ENCODE measurements at places on chromosomes 16 and 17.

DNA sequence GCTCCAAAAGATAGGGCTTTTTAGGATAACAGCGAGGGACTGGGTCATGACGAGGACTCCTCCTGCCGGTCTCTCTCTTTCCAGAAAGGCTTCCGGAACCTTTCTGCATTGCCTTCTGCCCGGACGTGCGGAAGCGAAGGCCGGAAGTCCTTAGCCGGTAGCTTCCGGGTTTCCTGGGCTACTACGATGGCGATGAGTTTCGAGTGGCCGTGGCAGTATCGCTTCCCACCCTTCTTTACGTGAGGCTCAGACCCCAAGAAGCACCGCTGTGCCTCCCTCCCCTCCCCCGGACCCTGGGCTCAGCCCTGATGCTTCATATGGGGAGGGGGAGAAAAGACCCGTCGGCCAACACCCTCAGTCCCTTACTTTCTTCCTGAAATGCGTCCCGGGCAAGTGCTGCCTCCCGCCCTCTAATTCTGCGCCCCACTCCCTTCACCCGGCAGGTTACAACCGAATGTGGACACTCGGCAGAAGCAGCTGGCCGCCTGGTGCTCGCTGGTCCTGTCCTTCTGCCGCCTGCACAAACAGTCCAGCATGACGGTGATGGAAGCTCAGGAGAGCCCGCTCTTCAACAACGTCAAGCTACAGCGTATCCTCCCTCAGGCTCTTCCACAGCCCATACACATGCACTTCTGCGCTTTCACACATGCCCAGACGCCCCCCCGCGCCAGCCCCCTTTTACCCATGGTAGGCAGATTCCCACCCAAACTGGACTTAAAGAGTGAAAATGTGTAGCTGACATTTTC, at the start of gene VPS25:
TSS of gene VPS25 (plus strand) at position 160 of the 746 bp plus-strand sequence. CDS start at position 187, 27 bp downstream.
- peak; percentile 88 for DNase-seq

DNA sequence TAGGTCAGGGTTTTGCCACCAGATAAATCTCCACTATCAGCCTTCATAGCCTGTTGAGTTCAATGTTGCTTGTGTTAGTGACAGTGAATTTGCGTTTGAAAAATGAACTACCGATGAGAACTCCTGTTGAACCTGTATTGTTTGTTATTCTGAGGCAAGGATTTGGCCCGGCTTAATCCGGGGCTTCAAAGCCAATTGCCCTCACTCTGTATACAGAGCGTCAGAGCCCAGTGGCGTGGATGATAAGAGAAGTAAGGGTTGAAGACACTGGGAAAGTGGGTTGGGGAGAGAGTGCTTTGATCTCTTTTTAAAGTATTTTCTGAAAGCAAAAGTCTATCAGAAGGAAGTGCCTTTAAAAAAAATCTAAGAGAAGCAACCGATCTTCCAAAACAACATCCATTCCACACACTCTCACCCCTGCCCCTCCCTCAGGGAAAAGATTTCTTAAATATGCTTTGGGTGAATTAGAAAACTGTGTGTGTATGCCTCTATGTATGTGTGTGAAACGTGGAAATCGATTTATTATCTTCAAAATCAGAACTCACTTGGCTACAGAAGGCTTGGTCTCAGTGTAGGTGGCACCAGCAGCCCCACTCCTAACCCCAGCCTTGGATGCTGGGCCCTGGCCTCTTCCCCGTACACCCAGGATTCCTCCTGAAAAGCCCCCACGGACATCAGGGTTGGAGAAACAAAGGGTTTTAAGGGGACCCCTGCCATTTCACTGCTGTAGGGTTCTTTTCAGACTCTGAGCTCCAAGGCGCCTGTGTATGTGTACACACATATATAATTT, 8.8 kb downstream of the TBX4 start:
- DNase-seq = no peak

DNA sequence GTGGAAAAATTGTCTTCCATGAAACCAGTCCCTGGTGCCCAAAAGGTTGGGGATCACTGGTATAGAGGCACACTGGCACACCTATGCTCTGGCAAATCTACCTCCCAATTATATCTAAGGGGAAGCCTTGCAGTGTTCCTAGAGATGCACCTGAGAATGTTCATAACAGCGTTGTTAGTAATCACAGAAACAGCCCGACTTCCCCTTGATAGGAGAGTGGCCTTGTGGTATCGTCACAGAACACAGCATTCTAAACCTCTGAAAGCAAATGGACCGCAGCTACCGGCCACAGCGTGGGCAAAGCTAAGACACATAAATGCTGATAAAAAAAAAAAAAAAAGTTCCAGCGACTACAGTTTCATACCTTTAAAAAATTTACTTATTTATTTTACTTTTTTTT, 39.1 kb upstream of the ADGRG1 start:
- no peak for DNase-seq

DNA sequence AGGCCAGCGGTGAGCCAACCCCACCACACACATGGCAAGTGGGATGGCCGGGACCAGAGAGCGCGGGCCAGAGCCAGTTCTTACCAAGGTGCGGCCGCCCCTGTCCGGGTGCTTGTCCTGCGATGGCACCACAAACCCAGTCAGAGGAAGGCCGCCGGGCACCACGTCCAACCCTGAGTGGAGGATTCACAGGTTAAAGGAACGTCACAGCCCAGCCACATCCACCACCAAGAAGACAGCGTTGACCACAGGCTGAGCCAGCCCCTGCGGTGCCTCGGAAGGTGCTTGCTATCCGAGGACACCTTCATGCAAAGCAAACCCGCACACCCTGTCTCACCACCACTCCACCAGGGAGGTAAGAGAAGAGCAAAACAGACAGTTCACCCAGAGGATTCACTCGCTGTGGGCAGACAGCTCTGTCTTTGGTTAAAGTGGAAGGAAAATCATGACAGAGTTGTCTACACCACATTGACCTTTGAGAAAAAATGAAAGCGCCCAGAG, 15.8 kb downstream of the SLX4 start:
- DNase-seq = no peak

- peak; percentile 77 for DNase-seq
Observed at GRCh38 chr16:31460582-31461002, 1.3 kb downstream of the ARMC5 start.

DNA sequence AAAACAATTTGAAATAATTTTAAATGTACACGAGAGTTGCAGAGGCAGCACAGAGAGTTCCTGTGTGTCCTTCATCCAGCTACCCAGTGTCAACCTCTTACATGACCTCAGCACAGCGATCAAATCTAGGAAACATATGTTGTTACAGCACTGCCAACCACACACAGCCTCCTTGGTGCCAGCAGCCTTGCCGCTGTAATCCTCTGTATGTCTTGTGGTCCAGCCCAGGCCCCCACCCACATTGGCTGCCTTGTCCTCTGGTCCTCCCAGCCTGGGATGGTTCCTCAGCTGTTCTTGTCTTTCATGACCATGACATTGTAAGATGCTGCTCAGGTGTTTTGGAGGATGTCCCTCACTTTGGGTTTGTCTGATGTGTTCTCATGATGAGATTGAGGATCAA, 178.0 kb downstream of the RPTOR start:
- no peak for DNase-seq

DNA sequence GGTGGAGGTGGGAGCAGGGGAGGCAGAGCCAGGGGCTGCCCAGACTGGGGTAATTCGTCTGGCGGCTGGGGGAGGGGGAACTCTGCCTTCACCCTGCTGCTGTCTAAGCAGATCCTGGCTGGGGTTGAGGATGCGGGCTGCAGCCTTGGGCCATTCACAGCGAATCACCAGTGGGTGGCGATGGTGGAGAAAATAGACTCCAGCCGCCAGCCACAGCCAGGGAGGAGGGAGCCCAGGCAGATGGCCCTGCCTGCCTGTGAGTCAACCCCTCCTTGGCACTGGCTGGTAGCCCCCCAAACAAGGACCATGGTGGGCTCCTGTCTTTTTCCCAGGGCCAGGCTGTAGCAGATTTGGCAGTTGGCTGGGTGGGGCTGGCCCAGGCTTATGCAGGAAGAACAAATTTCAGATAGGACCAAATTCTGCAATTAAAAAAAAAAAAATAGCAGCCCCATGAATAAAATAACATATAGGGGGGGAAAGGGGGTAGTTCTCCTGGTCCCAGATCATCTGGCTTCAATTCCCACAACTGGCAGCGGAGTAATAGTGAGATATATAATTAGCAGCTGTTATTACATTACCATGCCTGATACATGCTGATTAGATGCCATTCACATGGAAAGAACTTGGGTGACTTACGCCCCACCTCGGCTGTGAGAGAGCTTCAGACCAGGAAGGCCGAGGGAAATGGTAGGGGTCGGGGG, 41.5 kb upstream of the CDH5 start:
- DNase-seq = peak; percentile 18

GRCh38 chr16:68776821-68777485, 39.9 kb downstream of the CDH1 start:
- no peak for DNase-seq

DNA sequence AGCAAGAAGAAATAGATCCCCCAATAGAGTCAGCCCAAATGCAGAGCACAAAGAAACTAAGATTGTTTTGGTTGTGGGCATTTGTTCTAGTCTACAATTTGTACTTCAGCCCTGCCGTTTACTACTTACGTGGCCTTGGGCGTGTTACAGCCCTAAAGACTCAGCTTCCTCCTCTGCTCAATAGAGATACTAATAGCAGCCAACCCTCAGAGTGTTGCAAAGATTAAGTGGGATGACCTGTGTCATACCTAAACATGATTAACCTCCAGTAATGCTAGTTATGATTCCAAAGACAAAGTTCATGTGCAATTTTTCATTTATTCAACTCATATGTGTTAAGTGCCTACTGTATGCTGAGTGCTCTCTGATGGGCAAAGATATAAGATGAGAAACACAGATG, 43.1 kb downstream of the MAF start:
- DNase-seq = no peak

GRCh38 chr17:35130392-35130791, 9.0 kb downstream of the FNDC8 start:
- DNase-seq = no peak

- DNase-seq = no peak
Observed at GRCh38 chr17:15036238-15036637, 228.9 kb downstream of the PMP22 start.

- DNase-seq = peak; percentile 60
Observed at GRCh38 chr17:80220054-80220735, at the start of the genes SGSH and SLC26A11. SGSH (minus strand) TSS chr17:80220333; CDS start chr17:80220313, 20 bp downstream. SLC26A11 (plus strand) TSS chr17:80220427; CDS start chr17:80221561, 1,134 bp downstream.

DNA sequence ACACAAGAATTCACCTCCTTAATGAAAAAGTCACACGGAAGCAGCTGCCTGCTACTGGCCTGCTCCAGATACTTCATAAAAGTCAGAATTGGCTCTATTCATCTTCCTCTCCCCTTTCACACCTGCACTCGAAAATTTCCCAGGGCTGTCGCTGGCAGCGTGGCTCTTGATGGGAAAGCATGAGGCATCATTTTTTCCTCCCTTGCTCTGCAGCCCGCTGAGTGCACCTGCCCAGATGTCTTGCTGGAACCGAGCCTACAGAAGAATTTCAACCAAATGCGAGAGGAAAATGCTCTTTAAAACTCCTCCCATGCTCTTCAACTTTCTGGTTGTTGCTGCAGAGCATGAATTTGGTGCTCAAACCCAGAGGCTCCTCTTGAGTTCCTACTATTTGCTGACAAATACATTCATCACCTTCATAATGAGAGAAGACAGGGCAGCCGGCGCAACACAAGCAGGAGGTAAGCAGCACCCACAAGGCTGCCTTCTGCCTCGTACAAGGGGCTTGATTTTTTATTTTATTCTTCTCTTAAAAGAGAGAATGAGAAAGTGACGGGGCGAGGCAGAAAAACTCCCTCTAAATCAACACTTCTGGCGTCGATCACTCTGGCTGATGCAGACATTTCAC, 146.8 kb downstream of the ZFHX3 start:
- DNase-seq = no peak

- peak; percentile 21 for DNase-seq
Observed at GRCh38 chr16:71428883-71429282, 13.0 kb downstream of the TLE7 start.

DNA sequence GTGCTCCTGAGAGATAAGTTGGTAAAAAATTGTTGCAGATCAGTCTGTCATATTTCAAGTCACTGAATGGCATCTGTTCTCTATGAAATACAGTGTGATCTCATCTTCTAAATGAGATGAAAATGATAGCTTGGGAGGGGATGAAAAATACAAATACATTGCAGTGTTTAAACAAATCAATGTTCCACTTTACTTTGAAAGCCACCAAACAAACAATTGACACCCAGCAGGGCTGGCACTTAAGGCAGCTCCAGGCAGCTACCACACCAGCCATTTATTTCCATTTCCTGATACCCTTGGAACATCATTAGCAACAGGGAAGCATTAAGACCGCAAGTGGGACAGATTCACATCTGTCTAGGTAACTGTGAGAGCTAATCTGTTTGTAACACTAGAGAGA, 827.6 kb upstream of the KIF2B start:
- DNase-seq = no peak
